ENCODE measurements at places on chromosomes 3 and 15.

- DNase-seq = no peak
Observed at GRCh38 chr3:24713516-24713915, 218.9 kb upstream of the THRB start.

GRCh38 chr3:70770650-70771049 is 458.2 kb upstream of the MDFIC2 start:
- DNase-seq = no peak

DNA sequence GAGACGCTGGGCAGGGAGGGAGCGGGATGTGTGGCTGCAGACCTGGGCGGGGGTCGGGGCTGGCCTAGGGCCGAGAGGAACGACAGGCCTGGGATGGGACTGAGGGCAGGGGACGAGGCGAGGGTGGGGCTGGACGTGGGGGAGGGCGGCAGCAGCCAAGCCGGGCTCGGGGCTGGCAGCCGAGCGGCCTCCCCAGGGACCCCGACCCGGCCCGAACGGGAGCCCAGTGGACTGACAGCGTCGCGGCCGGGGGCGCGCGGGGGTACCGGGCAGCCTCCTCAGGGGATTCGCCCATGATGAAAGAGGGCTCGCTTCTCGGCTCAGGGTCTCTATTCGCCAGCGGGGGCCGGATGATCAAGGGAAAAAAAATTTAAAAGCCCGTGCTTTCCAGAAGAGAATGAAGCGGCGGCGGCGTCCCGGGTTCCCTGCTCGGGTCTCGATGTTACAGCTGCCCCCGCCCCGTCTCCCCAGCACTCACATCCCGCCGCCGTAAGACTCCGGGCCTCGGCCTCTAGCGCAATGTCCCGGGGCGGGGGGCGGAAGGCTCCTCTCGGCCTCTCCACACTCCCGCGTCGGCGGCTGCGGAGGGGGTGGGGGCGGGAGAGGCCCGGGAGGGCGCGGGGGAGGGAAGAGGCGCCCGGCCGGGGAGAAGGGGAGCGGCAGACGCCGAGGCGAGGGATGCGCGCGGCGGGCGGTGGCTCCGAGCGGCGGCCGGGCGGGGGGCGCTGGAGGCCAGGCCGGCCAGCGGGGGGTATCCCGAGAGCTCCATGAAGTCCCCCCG is 4.3 kb downstream of the PTH1R start:
- DNase-seq = no peak

GRCh38 chr15:60508442-60508841 is 29.5 kb upstream of the ICE2 start:
- DNase-seq = no peak

GRCh38 chr3:5160940-5161858 is 26.3 kb upstream of the EDEM1 start:
- DNase-seq = no peak
